ENCODE measurements at places on chromosomes 7 and 10.

- no peak for DNase-seq
Observed at GRCh38 chr7:44132039-44132438, 8.7 kb upstream of the POLD2 start.

DNA sequence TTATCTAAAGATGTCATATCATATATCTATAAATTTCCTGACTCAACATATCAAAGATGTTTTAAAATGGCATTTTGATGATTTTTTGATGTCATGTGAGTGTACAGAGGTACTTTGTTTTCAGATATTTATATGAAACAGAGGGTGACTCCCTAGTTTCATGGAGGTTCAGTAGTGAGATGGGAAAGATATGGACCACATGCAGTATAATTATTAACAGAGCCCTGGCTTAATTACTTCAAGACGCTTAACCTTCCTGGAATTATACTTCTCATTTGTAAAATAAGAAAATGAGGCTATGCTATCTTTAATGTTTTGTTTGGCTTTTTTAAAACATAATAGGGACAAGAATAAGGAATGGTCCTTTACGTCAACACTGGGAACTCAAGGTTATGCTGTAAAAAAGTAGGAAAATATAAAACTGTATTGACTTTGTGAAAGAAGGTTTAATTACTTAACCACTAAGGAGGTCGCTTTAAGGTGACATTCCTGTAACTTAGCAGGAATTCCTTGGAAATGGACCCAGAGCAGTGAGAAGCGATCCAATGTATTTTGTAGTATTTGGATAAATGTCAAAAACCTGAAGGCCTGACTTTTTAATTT, 821.0 kb upstream of the IGFBP3 start:
- DNase-seq: no peak

- no peak for DNase-seq
Observed at GRCh38 chr10:5910323-5911100, 20.5 kb downstream of the FBH1 start.

- peak; percentile 76 for DNase-seq
Observed at GRCh38 chr10:89217057-89217990, 10.2 kb upstream of the CH25H start.

DNA sequence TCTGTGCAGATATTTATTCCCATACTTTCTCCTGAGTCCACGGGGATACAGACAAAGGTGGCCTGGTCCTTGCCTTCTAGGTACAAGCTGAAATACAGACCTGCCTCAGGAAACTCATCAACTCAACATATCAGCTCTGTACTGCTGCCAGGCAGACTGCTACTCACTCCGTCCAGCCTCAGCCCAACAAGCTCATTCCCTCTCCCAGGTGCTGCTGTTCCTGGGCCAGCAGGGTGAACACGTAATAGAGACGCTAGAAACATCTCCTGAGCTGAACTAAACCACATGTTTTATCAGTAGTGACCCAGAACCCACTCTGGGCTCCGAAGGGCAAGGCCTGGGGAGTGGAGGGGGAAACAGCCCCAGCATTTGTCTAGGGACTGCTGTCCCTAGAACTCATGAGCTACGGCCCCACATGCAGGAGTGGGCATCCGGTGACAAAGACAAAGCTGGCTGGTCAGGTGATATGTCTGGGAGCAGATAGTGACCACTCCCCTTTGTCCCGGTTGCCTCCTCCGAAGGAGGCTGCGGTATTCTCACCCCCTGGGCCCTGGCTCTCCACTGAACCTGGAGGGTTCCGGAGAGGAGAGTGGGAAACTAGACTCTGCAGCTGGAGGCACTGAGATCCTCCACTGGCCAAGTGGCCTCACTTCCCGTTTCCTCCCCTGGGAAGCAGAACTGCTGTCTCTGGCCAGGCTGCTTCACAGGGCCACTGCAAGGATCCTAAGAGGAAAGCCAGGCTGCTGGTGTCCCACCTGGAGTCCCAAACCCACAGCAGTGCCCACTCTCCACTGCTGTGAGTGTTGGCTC, 116.1 kb downstream of the FAM53B start:
- peak; percentile 91 for DNase-seq

GRCh38 chr10:73584737-73585136, 6.4 kb downstream of the USP54 start:
- no peak for DNase-seq

DNA sequence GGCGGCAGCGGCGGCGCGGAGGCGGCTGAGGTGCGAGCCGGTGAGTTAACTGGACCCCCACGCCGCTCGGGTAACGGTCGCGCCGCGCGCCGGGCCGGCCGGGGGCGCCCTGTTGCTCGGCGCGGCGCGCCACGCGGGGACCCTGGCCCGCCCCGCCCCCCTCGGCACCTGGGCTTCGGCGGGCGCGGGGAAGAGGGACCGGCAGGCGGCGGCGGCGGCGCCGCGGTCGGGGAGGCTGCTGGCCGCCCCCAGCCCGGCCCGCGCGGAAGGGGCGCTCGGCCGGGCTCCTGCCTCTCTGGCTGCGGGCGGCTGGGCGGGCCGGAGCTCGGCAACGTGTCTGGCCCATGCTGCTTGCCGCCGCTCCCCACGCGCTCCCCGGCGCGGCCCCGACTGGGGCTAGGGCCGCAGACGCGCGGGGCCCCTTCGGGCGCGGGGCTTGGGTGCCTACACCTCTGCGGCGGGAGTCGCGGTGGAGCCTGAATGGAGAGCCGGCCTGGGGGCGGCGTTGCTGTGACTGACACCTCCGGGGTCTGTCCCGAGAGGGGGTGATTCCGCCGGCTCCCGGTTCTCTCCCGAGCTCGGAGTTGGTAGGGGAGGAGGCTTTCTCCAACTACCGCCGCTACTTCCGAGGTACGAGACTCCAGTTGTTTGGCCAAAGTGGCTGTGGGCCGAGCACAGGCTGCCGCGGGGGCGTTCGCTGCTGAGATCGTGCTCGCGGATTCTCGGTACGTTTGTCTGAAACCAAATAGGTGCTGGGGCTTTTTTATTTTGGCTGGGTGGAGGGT, 494 bp downstream of the PALS2 start:
- peak; percentile 42 for DNase-seq
